ENCODE measurements at places on chromosomes 6 and 20.

DNA sequence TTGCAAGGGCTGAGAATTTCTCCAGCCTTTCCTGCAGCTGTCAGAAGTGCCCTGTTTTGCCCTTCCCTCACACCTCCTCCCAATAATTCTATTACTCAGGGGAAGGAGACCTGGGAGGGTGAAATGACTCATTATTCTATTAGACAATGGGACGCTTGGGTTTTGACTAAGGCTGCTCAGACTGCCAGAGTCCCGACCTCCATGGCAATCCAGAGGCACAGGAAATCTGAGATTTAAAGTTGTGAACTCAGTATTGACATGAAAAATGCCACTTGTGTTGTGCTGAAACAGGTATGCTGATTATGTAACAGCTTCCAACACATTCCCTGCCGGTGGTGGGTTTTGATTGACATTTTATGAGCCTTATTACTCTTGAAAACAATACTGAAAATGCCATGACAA, 625.9 kb upstream of the FLRT3 start:
- no peak for DNase-seq

DNA sequence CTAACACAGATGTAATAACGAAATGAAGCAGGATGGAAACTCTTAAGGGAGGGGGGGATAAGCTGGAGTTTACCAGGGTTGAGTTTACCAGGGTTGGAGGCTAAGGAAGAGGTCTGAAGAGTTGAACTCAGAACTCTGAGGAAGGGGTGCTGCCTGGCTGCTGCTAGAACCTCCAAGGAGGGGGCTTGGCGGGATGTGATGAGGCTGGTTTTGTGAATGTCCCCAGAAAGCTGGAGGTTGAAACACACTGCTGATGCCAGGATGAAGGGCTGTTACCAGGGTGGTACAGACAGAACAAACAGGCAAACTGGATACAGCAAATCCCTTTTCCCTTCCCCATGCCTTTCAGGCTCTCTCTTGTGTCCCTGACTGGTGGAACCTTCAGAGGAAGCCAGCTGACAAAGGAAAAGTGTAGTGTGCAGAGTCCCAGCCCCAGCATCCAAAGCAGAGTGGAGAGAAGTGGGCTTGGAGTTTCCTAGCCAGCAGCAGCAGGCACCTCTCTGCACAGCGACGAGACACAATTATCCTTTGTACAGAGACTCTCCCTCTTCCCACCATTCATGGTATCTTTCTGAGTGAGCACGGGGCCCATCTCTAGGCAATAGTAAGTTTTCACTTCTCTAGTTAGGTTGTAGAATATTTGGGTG, 23.7 kb downstream of the UBE2V1 start:
- no peak for DNase-seq

- no peak for DNase-seq
Measured at GRCh38 chr6:156154896-156155295, 622.3 kb upstream of the ARID1B start.

DNA sequence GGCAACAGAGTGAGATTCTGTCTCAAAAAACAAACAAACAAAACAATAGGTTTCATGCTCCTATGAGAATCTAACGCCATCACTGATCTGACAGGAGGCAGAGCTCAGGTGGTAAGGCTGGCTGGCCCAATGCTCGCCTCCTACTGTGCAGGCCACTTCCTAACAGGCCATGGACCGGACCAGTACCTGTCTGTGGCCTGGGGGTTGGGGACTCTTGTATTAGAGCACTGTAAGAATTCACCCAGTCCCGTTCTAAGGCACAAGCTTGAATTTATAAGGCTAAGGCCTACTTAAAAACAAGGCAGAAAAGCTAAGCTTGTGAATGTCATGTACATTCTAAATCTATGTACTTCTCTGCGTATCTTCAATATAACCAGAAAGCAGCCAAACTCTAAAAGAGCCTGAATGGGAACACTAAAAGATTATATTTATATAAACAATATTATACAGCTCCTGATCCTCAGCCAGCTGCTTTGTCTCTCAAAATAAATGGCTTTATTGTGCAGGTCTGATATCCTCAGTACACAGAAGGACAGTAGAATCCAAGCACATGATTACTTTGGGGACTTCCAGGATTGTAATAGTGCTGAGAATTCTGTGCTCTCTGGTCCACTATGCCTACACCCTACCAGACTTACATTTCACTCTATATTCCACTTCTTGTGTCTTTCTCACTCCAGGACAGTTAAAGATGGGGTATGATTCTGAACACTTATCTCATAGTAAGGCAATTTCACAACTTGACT, 64.5 kb upstream of the DST start:
- no peak for DNase-seq

DNA sequence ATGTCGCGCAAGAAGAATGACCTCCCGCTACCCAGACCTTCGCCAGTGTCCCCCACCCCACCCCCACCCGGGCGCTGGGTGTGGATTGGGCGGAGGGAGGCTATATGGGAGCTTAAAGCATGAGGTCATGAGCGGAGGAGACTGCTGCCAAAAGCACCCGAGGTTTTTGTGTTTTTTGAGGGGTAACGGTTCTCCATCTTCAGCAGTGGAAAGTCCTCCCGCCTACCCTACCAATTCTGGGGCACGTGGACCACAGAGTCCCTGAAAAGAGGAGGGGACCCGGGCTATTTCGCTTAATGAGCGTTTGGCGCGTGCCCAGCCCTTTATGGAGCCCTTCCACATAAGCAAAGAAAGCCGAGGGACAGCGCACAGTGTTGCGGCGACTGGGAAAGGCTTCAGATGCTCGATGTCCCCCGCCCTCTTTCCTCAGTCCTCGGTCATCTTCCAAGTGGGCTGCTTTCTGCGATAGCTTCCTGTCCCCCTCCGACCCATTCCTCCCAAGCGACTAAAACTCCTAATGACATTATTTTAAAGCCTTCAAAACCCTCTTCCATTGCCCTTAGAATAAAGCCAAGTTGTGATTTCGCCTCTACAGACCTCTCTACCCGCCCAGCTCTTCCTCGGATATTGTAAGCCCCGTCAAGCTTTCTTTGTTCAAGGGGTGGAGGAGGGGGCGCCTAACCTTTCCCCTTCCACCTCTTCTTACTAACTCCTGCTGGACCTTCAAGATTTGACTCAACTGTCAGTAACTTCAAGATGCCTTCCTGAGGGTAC, 2.1 kb upstream of the TRERF1 start:
- DNase-seq = peak; percentile 49

DNA sequence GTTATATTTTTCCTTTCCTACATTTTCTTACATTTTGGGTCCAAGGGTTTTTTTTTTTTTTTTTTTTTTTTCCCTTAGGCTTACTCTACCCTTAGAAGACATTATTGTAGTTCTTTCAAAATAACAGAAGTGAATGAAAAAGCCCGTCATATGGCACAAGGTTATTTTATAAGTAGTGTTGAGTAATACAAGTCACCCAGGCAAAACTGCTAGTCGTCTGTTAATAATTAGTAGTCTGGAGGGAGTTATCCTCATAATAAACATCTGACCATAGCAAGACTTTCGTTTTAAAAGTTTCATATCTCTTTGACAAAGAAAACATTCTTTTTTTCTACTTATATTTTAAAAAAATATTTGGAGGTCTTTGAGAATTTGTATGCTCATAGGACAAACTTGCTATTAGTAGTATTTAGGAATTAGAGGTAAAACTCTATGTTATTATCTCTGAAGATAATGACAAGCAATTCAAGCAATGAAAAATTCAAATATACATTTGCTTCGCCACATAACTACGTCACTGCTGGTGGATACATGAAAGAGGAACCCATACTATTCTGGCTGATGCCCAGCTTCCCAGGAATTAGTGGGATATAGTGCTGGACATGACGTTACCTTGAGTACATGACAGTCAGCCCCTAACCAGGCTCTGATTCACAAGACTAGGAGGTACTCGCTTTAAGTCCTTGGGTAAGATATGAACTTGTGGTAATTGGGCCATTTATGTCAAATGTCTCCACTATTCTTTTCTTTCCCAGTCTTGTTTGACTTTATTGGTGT, 532.8 kb downstream of the GRIK2 start:
- DNase-seq = no peak

- DNase-seq = no peak
Measured at GRCh38 chr6:137728386-137729349, 138.4 kb upstream of the TNFAIP3 start.

DNA sequence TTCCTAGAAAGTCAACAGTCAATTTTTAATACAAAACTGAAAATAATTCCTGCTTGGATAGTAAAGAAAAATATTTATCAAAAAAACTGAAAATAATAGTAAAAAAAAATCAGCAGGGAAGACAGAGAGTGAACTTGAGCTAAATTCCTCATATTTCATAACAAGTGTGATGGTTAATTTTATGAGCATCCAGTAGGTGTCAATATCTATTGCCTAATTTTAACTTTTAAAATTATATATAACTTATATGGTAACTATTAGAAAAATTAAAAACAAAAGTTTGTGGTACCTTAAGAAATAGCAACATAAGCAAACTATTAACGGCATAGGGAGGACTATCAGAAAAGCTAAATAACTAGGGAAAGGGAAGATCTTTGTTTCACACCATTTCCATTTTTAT, 2.1 kb downstream of the EPM2A start:
- DNase-seq = no peak

- no peak for DNase-seq
Measured at GRCh38 chr6:102759415-102759814, 1365.9 kb downstream of the GRIK2 start.

DNA sequence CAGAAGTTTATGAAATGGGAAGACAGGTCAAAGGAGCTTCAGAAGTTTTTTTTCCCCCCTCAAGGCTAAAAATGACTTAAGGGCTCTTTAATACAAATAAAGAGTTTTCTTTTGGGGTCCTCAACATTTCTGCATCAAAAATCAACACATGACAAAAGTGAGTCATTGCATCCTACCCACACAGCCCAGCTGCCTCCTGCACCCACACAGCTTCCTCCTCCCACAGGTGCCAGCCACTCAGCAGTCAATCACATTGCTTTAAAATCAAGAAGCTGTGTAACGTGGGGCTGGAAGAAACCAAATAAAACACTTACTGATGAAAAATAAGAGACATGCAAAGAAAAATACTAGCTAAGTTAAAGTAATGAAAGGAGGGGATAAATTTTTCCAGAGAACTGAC, 68.5 kb downstream of the MAP3K5 start:
- no peak for DNase-seq

DNA sequence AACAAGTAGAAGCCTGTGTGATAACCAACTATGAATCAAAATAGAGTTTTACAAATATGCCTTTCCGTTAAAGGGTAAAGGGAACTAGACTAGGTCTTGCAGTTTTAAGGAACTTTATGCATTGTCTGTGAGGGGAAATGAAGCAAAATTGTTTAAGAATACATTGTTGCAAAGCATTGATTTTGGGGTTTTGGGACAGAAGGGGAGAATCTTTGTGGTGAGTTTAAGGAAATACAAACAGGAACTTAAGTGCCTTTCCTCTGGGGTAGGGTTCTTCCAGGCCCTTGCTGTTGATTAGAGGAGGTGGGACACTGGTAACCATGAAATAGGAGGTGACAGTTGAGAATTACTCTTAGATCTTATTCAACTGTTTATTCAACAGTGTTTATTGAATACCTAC, 4.7 kb downstream of the MAPK14 start:
- DNase-seq = no peak

DNA sequence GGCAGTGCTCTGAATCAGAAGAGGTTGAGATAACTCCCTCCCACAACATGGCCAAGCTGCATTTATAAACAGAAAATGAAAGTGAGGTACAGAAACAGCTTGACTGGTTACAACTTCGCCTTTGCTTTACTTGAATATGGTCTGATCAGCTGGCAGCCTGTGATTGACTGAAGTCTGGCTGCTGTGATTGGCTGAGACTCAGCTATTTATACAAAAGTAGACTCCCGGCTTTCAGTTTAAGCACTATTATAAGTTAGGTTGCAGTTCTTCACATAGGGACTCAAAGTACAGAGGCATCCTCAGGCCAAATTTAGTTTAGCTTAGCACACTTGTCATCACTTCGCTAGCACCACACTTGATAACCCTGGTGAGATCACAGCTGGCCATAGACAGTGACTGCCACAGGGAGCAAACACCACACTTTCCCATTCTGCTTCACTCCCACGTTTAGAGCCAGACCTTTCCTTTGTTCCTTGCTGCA, 362.6 kb downstream of the EPM2A start:
- no peak for DNase-seq

- DNase-seq = no peak
Measured at GRCh38 chr20:19911810-19912382, 105.3 kb upstream of the NAA20 start.

- DNase-seq = no peak
Measured at GRCh38 chr6:43833223-43833995, 63.4 kb downstream of the VEGFA start.

- no peak for DNase-seq
Measured at GRCh38 chr6:106746652-106747051, 117.3 kb downstream of the QRSL1 start.

DNA sequence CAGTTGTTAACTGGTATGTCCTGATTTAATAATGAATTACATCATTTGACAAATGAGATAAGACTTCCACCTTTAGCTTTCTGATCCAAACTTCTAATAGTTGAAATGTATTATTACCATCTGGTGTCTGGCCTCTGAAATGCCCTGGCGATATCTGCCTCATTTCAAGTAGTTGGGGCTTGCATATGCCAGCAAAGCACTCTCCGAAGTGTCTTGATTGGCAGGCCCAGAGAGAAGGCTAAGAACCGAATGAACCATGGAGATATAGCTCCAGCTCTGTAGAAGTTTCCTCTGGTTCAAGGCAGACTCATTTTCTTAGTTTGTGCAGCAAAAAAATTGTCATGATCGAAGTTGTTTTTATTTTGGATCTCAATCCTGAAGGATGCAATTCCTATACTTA, 13.4 kb upstream of the HIVEP2 start:
- DNase-seq = no peak

DNA sequence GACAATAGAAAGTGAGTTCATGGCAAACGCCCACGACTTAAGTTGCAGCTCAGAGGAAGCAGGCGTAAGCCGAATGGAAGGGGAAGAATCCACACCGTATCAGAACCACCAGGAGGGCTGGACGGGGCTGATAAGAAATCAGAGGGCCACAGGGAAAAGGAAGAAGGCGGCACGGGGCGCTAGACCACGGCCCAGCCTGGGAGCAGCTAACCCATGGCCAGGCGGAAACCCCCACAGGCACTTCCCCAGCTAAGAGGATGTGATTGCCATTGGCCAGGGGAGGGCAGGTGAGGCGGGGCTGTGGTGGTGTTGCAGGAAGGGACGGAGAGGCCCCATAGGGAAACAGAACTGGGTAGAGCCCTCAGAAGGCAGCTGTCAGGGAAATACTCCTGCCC, 174.0 kb upstream of the AFDN start:
- no peak for DNase-seq

DNA sequence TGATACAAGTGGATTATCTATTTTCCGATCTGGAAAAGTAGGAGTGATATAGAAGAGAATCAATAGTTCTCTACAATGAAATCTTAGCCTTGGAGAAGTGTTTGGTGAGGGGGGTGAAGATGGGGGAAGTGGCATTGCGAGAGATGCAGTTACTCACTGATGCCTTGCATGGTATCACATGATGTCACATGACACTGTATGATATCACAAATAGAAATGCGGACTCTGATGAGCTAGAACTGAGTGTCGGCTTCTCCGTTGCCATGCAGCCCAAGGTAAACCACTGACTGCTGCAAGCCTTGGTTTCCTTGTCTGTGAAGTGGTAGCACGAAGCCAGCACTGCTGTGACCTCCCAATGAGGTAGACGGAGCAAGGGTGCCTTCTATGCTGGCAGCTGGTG, 403.3 kb upstream of the AGPAT4 start:
- DNase-seq = no peak
